Activated T-helper 1 cell treated with Interleukin-2 at 50 U/mL for 16 hours (primary cell): ENCODE measurements at places on chromosomes 2 and 18.

DNA sequence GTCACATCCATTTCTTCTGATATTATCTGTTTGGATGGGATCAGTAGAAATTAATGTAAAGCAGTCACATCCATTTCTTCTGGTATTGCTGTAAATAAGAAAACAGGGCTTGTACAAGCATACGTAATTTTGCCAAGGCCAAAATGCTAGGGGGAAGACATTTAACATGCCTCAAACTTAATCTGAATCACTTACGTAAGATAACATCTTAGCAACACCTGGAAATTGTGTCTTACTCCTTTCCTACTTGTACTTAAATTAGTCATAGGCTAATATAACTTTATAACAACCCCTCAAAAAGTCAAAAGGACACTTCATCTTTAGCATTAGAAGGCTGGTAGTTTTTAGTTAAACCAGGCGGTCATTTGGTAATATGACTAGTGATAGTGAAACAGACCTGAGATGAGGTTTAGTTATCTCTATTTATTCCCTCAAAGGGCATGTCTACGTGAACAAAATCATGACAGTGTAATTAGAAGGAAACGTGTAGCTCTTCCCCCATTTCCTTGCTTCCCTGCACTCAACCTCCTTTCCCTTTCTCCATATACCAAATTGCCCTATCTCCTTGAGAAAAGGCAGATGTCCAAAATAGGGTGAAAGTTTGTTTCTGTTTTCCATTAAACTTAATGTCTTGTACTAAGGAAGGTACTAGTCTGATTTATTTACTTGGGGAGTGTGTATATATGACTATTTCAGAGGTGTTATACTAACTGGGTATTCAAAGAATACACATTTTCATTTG is 99.3 kb upstream of the FZD5 start:
- DNase-seq: no peak

DNA sequence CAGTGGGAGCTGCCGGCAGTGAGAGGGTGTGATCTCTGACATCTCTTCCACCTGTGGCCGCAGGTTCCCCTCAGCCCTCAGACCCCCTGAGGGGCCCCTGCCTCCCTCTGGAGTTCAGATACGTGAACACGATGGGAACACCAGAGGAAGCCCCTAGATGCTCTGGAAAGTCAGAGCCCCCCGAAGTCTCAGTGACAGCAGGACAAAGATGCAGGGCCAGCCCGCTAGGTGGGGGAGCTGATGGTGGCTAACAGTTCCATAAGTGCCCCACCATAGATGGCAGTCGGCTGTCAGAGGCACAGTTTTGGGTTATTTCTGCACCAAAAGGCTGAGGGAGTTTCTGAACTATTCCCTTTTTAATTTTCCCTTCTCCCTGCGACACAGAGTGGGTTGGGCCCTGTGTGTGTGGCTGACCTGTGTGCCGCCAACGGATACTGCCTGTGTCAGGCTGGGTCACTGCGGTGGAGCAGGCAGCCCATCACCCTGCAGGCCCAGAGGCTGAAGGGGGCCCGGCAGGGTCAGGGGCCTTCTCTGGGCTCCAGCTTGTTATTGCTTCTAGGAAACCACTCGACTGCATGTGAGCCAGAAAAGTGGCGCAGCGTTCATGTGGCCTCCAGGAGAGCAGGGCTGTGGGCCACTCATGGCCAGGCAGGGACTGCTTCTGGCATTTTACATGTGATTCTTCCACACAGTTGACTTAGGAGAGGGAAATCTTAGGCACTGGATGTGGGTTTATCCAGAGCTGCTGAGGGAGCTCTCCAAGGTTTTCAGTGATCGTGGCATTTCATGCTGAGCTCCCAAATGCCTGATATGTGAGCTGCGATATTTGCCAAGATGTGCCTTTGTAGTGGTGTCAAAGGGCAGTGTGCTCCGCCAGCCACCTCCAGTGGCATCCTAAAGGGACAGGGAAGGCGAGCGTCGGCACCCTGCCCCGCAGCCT is 225.1 kb downstream of the SH3RF3 start:
- no peak for DNase-seq

DNA sequence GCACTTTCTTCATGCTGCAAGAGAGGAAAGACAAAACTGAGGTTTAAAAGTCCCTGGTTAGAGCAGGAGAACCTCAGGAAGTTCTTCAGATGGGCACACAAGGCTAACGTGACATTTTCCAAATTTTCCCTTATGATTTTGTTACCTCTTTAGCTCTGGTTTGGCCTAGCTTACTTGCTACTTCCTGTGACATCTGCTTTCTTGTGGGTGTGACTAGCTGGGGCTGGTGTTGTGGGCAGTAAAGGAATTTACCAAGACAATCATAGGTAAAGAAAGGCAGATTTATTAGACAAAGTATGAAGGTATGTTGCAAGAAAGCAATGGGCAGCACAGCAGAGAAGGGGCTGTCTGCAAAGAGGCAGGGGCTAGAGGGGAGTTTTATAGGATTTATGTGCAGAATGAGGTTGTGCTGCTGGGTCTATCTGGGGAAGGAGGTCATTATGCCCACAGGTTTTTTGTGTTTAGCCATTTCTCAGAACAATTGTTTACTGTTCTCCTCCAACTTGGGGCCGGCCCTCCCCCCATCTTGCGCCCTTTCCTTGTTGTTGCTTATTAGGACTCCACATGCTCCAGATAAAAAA is 6.7 kb upstream of the TNP1 start:
- no peak for DNase-seq

DNA sequence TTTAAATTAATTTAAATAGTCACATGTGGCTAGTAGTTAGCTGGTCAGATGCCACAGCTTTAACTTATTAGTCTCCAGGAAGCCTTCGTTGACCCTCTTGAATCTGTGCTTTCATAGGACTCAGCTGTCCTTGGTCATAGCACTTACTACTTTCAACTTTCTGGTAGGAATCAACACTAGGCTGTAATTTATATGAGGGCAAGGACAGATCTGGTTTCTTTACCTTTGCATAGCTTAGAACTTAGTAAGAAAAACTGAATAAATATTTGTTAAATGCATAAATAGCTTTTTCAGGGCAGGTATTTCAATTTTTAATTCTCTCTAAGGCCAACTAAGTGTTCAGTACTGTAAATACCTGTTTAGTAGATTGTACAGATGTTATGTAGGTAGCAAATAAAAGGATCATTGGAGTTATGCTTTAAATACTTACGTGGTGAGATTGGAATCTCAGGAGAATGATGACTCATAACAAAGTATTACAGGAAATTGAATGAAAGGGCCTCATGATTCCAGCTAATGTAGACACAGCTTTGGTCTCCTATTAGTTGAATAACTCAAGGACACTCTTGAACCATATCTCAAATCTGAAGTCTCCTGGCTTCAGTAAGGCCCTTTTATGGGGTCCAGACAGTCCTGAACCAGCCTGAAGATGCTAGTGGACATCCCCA is 2.6 kb downstream of the CLIP4 start:
- no peak for DNase-seq

GRCh38 chr2:19786408-19787058 is 115.2 kb downstream of the TTC32 start:
- DNase-seq: no peak

- DNase-seq: no peak
Observed at GRCh38 chr18:48171490-48172188, 237.5 kb downstream of the ZBTB7C start.

- no peak for DNase-seq
Observed at GRCh38 chr18:48791636-48792105, 159.1 kb downstream of the SMAD7 start.

DNA sequence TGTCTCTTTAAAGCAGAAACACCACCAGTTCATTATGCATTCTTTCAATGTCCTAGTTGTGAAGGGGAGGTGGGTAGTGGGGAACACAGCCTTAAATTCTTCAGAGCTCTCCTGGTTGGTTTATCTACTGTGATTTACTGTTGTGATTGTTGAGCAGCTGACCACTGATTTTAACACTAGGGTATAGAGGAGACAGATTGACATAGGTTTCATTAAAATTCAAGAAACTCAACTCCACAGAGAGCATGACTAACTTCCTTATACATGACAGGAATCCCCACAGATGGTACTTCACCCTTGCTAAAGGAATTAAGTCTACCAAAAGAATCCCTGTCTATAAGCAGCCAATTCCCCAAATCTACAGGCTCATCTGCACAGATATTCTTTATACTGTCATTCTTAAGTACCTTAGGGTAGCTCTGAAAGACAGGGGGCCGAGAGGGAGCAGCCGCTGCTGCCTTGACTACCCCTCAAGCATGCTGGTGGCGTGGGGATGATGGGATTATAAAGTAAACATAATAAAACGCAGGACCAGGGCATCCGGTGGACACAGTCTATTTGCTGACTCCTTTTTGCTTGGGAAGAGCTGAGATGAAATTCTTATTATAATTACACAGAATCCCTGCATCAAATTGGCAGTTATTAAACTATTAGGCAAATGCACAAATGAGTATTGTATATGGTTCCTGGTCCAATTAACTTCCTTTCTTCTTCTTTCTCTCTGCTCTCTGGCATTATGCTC is 1377.6 kb upstream of the PIK3C3 start:
- no peak for DNase-seq

- DNase-seq: no peak
Observed at GRCh38 chr2:203659331-203660049, 46.9 kb upstream of the CD28 start.

- no peak for DNase-seq
Observed at GRCh38 chr2:178629463-178629862, 149.2 kb downstream of the PLEKHA3 start.

DNA sequence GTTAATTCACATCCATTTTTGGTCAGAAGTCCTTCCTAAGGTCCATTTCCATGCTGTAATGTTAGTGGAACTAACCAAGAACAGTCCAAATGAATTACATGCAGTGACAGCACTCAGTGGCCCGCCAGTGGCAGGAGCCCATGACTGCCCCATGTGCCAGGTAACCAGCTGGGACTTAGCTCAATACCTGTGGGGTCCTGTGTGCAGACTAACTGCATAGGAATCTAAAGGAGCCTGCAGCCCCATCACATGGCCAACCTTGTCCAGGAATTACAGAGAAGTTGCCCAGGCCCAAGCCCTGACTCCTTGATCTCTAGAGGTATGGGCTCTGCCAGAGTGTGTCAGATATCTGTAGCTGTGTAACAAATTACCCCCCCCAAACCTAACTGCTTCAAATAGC is 35.4 kb upstream of the GPR17 start:
- DNase-seq: no peak

DNA sequence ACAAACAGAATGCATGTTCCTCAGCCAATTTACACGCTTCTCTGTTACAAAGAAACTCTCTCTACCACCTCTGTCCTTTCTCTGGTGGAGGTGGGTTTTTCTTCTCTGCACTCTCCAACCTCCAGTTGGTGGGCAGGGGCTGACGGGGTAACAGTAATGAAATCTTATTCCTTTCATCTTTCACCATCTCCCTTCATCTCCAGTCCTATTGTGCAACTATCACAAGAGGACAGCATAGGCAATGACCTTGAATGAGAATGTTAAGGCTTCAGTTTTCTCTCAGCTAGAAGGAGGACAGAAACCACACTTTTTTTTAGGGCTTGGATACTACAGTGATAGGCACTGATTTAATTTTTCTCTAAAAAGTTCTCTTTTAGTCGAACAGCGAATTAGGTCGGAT is 81.7 kb upstream of the NEUROD1 start:
- DNase-seq: no peak

GRCh38 chr18:74914648-74915047 is 294.3 kb downstream of the PTGR3 start:
- DNase-seq: no peak

DNA sequence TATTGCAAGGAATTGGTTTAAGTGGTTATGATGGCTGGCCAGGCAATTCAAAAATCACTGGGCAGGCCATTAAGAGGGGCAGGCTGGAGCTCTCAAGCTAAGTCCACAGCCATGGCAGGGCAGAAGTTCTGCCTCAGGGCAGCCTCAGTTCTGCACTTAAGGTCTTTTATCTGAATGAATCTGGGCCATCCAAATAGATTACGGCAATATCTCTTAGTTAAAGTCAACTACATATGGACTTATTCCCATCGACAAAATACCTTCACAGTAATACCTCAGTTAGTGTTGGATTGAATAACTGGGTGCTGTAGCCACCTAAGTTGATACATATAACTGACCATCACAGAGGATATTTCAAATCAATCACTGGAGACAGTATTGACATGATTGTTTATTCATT is 904.8 kb downstream of the MBD2 start:
- DNase-seq: no peak

GRCh38 chr2:148486655-148487054 is 157.9 kb upstream of the EPC2 start:
- DNase-seq: no peak

DNA sequence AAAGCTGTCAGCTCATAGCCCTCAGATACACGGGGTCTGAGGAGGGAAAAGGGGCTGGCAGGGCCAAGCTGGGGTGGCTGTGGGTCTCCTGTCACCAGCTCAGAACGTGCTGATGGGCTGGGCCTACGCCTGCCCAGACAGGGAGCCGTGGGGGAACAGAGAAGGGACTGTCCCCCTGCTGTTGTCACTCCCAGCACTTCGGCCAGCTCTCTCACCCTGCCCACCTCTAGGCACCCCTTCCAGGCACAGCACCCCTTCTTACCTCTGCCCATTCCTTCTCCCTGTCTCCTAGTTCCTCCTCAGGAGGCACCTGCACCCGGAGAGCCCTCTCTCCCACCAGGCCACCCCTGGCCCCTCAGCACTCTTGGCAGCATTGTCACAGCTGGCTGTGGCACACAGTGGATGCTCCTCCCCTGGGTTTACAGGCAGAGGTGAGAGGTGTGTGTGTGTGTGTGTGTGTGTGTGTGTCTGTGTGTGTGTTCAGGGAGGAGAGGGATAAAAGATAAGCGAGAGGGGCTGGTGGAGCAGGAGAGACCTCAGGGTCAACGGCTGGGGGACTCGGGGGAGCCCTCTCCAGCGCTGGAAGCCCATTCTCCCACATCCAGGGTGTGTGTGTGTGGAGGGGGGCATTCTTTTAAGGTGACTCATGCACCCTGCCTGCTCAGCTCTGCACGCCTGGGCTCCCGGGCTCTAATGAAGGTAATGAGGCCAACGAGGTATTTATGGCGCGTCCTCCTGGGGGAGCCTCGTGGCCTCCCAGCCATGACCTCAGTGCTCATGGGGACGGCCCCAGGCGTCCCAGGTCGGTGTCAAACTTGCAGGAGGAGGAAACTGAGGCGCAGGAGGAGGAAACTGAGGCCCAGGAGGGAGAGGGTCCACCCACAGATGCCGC is 66.1 kb upstream of the SMAD7 start:
- DNase-seq: no peak

DNA sequence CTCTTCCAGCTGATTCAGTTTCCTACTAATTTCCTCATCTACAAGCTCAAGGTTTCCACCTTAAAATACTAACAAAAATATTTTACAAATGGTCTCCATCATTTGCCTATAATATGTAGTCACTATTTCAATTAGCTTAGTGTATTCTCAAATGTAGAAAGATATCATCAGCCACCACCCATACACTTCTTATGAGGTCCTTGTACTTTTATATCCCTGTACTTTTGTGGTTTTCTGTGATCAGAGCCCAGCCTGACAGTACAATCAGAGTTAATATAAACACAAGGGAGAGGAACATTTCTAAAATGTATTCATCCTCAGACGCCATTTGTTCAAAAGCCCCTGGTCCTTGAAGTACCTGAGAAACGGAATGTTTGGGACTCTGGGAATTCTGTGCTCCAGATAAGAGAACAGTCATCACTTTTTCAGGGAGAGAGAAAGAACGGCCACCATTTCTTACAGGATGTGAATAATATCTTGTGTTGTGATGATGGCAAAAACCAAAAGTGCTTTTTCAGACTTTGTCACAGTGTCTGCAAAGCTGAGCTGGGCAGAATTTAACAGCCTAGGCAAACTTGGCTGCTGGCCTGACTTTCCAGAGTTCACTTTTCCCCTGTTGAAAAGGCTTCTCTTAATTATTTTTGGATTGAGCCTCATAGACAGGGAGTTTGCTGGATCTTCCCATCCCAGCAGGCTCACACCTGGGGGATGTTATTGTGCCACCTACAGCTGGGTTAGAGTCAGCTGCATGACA is 361.7 kb upstream of the ACVR2A start:
- no peak for DNase-seq
